Kidney (tissue), 22 donors: ENCODE measurements at places on chromosomes 4 and X.

DNA sequence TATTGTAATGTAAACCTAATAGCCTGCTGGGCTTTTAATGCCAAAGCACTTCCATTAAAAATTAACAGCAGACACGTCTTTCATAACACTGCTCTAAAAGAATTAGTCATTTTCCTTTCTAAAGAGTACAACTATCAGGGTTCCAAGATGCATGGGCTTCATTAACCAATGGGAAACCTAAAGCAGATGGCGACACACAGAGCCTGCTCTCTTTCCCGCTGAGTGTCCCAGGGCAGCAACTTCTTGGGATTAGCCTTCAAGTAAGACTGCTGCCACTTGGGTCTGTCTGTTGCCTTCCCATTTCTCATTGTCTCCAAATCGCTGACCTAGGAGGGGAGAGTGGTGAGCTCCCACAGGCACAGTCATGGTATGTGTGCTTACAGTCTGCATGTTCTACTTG is 14.0 kb upstream of the PHKA2 start:
- DNase-seq = no peak

GRCh38 chrX:17078031-17078720 is 131.7 kb downstream of the REPS2 start:
- DNase-seq = no peak

GRCh38 chr4:136383082-136383481 is 1149.2 kb downstream of the PCDH18 start:
- DNase-seq = no peak

DNA sequence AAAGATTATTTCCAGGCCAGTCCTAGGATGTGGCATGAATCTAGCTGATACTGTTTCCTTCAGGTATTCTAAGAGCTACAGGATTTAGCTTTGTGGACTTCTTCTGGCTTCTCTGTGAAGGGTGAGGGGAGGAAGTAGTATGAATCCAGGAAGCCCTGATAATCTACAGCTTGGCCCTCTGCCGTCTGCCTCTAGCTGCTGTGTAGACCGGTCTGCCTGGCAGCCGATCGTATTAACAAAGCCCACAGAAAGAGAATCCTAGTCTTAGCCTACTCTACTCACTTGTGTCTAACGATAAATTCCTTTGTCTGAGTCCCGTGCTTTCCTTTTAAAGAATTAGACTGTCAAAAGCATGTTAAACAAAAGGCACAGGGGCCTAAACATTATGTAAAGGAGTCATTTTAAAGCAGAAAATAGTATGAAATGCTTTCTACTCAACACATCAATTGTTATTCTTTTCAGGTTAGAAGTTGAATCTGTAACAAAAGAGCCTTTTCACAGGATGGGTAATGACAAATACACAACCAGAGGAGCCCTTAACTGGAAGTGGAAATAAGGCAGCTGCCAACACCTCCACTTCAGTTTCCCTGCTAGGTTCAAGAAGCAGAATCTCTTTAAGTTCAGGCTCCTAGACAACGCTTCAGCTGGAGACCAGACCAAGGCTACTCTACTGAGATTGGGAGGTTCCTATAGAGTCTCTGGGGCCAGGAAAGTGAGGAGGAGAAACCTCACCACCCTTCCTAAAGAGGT is 48.9 kb upstream of the UCP1 start:
- DNase-seq = no peak

DNA sequence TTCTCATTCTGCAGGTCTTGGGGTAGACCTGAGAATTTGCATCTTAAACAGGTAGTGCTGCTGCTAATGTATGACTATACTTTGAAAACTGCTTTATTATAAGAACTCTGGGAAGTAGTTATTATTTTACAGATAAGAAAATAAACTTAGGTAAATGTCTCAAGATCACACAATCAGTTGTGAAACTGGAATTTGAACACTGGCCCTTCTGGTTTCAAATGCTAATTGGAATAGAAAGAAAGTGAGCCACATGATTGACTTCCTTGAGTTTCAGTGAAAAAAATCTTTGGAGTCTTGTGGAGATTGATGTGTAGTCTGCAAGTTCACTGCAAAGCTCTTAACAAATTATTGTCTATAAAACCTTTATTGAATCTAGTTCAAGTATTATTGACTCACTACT is 44.5 kb downstream of the FTHL17 start:
- no peak for DNase-seq

DNA sequence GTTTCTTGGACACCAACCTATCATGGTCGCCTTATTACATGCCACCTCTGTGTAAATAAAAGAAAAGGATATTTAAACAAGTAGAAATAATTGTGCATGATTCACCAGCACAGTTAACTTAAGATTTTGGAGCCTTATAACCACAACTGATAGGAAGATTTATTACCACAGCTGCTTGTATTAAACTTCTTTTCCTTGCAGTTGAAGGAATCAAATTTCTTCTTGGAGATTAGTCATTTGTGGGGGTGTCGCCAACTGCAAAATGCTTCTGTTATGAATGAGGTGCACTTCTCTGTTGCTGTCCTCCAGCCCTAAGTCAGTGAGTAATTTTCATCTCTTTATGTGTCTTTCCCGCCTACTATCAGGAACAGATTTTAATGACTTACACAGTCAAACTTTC is 73.3 kb downstream of the OR13H1 start:
- no peak for DNase-seq

- no peak for DNase-seq
Measured at GRCh38 chr4:48311896-48312295, 29.4 kb upstream of the SLAIN2 start.

DNA sequence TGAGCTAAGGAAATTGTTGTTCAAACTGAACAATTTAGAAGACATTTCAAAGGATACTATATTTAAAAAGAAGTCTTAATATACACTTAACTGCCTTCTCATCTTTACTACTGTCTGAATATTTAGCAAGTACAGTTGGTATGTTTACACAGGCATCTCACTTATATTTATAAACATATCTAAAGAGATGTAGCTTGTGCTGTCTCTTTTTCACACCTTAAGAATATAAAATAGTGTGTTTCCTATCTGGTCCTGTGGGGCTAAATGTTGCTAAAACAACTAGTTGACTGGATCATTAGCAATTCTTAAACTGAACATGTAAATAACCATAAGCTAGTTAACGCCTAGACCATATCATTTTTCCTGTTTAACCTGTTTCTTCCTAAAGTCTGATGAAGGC is 336.3 kb downstream of the PPP3CA start:
- no peak for DNase-seq

DNA sequence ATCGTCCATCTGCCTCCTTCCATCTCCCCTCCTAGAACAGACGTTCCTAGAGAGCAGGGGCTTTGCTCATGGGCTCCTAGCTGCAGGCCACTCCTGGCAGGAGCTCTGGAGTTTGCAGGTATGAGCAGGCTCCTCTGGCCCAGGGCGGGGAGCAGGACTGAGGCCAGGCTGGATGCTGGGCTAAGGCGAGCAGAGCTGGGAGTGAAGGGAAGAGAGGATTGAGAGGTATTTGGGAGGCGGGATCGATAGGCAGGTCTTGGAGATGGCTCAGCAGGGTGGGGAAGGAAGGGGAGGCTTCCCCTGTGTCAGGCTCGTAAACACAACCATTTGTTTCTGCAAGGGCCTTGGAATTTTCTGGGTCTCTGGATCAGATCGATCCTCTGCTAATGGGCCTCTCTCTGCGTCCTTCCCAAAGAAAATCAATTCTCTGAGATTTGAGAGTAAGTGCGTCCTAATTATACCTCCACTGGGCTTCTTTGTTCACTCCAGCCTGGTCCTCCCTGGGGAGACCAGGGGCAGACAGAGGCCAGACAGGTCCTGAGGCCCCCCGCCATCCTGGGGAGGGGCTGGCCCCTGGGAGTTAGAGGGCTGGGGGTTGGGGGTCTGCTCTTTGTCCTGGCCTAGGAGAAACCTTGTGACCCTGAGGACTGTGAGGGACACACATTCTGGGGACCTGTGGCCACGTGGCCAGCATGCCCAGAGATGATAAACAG is 94.8 kb upstream of the PSAPL1 start:
- DNase-seq = no peak

GRCh38 chr4:58602022-58602421 is 1491.8 kb upstream of the IGFBP7 start:
- no peak for DNase-seq

- DNase-seq = no peak
Measured at GRCh38 chr4:17664755-17665154, 50.3 kb downstream of the MED28 start.

- DNase-seq = peak; percentile 58
Measured at GRCh38 chr4:7336732-7337131, 98.0 kb downstream of the PSAPL1 start.

GRCh38 chrX:132127743-132128142 is at the start of gene FRMD7:
Gene FRMD7, minus strand, starts transcription at chrX:132128020. Its CDS starts 176 bp downstream, at chrX:132127844.
- DNase-seq = no peak

GRCh38 chrX:24759786-24760185 is 66.1 kb downstream of the POLA1 start:
- DNase-seq = no peak

GRCh38 chr4:69591364-69591763 is 48.1 kb downstream of the UGT2A2 start:
- DNase-seq = no peak

DNA sequence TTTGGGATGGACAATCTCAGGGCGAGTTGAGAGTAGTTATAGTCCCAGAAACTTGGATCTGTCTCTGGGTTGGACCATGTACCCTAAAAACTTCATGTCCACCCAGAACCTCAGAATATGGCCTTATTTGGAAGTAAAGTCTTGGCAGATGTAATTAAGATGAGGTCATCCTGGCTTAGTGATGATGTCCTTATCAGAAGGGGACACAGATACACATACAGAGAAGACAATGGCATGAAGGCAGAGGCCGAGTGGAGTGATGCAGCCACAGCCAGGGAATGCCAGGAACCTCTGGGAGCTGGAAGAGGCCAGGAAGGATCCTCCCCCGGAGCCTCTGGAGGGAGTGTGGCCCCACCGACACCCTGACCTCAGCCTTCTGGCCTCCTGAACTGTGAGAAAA is 61.2 kb upstream of the STX18 start:
- DNase-seq = no peak

GRCh38 chr4:43607400-43607799 is 714.9 kb downstream of the GRXCR1 start:
- no peak for DNase-seq

DNA sequence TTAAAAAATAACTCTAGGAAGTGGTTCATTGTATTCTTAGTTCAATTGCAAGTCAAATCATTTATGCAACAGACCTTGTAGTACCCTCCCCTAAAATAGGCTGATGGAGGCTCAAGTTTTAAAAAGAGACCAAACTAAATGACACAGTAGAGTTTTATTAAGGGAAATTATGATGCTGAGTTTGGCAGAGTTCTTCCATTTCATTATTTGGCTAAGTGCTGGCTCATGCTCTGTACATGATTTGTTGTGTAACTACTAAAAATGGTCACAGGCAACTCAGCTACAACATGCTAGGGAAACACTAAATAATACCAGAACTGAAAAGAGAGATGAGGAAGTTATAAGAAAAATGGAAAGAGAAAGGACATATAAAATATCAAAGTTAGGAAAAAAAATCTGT is 96.1 kb upstream of the TFDP3 start:
- DNase-seq = no peak

- peak; percentile 39 for DNase-seq
Measured at GRCh38 chrX:40058719-40059118, 39.0 kb downstream of the BCOR start.

DNA sequence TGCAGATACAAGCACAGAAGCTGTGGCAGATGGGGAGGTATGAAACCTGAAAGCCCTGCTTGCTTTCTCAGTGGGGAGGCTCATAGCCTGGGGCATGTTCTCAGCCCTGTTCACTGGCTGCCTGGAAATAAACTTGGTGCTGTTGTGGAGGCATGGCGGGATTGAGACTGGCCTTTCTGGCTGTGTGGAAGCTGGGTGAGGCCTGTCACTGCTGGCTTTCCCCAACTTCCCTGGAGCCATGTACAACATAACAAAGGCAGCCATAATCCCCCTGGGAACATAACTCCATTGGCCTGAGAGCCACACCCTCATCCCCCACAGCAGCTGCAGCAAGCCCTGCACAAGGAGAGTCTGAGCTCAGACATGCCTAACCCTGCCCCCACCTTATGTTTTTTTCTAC is 237.7 kb upstream of the TLL1 start:
- DNase-seq = no peak

- no peak for DNase-seq
Measured at GRCh38 chr4:114156371-114156770, 176.9 kb upstream of the ARSJ start.

- no peak for DNase-seq
Measured at GRCh38 chrX:545452-545885, 85.1 kb upstream of the SHOX start.

GRCh38 chr4:121594796-121595526 is 101.8 kb downstream of the ANXA5 start:
- no peak for DNase-seq

GRCh38 chr4:106425576-106425975 is 57.0 kb upstream of the GIMD1 start:
- no peak for DNase-seq

DNA sequence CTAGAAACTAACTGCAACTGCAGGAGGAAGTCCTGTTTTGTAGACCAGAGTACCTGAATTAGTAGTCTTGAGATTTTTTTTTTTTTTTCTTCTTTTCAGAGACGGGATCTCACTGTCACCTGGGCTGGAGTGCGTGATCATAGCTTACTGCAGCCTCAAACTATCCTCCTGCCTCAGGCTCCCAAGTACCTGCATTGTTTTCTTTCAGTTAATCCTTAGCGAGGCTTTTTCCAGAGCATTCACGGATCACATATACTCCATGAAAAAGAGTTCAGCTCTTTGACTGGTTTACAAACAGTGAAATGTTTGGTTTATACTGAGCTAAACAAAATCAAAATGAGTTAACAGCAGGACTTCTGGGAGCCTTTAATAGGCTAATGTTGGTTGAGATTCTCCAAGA is 45.8 kb downstream of the KLHL15 start:
- no peak for DNase-seq

GRCh38 chr4:113760094-113760794 is 1.3 kb downstream of the CAMK2D start:
- DNase-seq = peak; percentile 69
